ENCODE measurements at places on chromosomes 5 and 9.
A peak's percentile ranks its signal among the peaks of the same experiment; 100 is the strongest.

GRCh38 chr9:122125158-122125508 lies 32.0 kb upstream of the TTLL11 start:
- peak; percentile 62 for DNase-seq

DNA sequence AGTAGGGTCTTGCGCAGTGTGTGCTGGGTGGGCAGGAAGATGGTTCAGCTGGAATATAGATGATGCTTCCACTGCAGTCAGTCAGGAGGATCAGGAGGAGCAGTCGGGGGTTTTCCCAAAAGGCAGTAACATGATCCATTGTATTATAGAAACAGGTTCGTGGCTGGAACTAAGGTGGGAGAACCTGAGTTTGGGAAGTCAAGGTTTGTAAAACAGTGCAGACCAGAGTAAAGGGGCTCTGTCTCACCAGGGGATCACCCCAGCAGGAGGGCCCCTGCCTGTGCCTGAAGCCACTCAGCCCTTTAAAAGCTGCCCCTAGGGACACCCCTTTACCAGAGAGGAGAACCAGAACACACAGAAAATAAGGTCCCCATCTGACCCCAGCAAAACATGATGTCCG lies 213.4 kb downstream of the AUH start:
- DNase-seq = no peak

DNA sequence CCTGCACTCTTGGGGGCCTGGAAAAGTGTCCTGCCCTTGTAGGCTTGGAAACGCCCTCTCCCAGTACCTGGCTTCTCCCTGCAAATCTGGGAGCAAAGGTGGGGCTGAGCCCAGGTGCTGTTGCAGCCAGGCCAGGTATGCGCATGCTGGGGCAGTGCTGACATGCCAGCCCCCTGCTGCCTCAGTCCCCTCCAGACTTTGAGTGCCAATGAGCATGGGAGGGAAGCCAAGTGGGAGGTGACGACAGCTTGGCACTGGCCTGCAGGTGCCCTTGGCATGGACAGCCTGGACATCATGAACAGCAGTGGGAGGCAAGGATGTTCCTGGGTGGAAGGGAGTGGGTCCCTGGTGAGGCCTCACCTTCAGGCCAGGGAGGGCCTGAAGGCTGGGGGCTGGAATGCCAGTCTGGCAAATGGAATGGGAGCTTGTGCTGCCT lies 1494.4 kb upstream of the NUDT12 start:
- no peak for DNase-seq

- DNase-seq = no peak
Measured at GRCh38 chr9:124213396-124213795, 44.4 kb upstream of the NEK6 start.

GRCh38 chr5:112869948-112870347 lies 8.9 kb downstream of the SRP19 start:
- no peak for DNase-seq

DNA sequence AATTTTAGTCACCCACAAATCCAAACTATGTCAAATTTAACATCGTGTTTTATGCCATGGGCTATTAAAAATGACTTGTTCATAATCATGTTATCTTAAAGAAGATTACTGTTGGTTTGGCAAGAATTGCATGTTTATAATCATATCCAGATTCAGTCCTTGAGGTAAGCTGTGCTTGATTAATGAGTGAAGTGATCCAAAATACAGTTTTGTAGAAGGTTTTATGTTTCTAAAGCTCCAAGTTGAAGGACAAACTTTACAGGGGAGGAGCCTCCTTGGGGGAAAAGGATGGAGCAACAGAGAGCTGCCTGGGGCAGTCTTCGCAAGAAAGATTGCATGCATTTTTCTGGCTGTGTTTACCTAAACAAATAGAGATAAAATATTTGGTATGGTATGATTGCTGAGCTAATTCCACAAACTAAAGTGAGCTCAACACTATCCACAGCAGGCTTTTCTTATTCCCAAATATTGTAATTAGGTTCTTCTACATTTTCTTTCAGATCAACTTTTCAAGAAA lies 189.5 kb upstream of the TYRP1 start:
- peak; percentile 99 for DNase-seq

DNA sequence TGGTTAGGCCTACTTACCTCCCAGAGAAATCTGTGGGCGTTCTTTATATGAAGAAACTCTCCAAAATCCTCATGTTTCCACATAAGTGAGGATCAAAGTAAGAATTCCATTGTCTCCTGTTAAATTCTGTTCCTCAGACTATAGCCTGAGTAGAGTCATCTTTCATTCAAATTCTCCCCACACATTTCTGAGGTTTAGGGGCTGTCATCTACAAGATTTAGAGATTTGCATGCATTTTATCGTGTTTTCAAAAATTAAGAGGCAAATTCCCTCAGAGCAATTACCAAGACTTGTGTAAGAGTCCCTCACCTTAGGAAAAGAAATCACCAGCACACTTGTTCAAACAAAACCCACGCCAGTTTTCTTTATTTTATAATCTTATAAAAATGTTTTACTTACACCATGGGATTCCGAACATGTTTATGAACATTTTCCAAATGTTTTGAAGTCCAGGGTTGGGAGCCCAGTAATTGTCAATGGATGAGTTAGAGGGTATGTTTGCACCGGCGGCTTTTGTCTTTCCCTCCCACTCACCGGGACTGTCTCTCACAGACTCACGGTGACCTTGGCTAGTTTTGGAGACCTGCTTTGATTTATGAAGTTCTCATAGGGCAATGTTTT lies 367.6 kb downstream of the ENC1 start:
- peak; percentile 60 for DNase-seq

- DNase-seq = peak; percentile 21
Measured at GRCh38 chr9:133658442-133659431, 22.6 kb downstream of the DBH start.

GRCh38 chr5:116959843-116960242 lies 385.2 kb upstream of the SEMA6A start:
- DNase-seq = no peak

GRCh38 chr9:105243015-105243686 lies 1.3 kb upstream of the SLC44A1 start:
- DNase-seq = peak; percentile 83

GRCh38 chr5:153816870-153817269 lies 221.8 kb downstream of the FAM114A2 start:
- DNase-seq = peak; percentile 60

DNA sequence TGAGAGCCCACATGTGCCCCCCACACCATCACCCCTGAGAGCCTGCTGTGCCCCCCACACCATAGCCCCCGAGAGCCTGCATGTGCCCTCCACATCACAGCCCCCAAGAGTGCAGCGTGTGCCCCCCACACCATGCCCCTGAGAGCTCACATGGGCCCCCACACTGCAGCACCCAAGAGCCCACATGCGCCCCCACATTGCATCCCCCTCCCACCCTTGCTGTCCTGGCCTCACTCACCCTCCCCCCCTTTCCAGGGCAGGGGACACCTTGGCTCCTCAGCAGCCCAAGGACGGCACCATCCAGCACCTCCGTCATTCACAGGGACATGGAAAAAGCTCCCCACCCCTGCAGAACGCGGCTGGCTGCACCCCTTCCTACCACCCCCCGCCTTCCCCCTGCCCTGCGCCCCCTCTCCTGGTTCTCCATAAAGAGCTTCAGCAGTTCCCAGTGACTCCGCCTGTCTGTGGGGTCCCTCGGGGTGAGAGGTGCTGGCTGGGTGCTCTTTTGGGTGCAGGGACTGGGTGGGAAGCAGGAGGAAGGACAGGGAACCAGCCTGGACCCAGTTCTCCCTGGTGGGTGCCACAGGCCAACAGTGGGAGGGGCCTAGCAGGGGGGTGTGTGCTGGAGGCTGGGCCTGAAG lies 5.0 kb downstream of the LCN1 start:
- no peak for DNase-seq

- DNase-seq = no peak
Measured at GRCh38 chr5:179817470-179817840, 3.2 kb upstream of the SQSTM1 start.

DNA sequence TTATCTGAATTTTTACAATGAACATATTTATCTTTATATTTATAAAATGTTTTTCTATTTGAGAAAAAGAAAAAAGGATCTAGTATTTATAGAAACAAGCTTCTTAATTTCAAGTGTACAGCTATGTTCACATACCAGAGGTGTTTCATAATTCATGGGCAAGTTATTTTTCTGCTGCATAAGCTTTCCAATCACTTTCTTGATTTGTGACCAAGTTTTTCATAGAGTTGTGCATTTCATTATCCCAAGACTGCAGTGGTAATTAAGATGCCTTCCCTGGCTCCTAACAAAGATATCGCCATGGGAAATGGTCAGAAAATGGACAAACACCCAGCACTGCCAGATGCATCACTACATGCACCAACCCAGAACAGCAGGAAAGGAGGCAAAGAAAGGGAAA lies 124.6 kb downstream of the GNAQ start:
- DNase-seq = no peak
